Activated CD4-positive, CD25-positive, alpha-beta regulatory T cell treated with anti-CD3 and anti-CD28 coated beads, Interleukin-2, amount 50 U/mL, for 72 hours (primary cell): ENCODE measurements at places on chromosomes 3 and 15.

DNA sequence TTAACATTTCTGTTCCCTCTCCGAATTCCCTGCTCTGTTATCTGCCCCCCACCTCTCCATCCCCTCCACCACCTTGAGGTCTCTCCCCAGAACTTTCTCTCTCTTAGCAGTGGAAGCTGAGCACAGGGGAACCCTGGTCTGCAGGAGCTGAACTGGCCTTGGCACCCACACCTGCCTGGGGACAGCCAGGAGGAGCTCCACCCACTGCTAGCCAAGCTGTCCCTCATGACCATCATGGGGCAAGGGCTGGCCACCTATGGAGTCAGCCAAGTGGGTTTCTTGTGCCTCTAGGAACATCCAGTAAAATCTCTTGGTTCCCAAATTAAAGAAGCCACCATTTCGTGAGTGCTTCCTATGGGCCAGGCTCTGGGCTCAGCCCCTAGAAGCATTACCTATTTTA, 276.4 kb upstream of the TLE3 start:
- DNase-seq, result no peak

GRCh38 chr3:114168150-114168549, 10.7 kb downstream of the DRD3 start:
- no peak for DNase-seq

DNA sequence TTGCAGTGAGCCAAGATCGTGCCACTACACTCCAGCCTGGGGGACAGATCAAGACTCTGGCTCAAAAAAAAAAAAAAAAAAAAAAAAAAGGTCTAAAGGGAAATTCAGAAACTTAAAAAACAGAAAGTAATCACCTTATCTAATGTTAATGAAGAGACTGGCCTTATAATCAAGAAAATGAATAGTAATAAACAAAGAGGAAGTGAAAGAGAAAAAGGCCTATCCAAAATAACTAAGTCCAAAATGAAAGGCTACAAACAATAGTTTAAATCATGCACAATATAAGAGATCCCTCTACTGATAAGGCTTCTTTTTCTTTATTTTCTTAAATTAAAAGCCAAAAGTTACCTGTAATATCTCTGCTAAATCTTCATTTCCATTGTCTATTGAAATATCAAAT, 37.1 kb upstream of the HDC start:
- no peak for DNase-seq

DNA sequence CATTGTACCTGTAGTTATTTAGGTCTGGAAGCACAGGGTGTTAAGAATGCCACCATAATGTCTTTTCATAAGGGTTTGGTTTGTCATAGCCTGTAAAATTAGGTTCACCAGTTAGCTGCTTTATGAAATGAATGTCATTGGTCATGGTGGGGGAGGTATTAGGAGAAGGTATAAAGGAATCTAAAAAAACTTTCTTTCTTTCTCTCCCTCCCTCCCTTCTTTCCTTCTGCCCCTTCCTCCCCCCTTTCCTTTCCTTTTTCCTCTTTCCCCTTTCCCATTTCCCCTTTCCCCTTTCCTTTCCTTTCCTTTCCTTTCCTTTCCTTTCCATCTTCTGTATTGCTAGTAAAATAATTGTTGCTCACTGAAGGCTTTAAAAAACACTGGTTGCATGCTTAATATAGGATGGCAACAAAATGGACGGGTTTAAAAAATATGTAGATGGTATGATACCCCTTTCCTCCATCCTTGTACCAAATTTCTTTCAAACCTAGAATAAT, 9.6 kb downstream of the ATP2C1 start:
- DNase-seq, result no peak

GRCh38 chr3:64426551-64426950, 201.3 kb upstream of the PRICKLE2 start:
- no peak for DNase-seq

GRCh38 chr15:99732751-99733267, 428 bp downstream of the LYSMD4 start:
- DNase-seq, result peak; percentile 44

- DNase-seq, result no peak
Observed at GRCh38 chr3:38354588-38355330, 8.2 kb downstream of the XYLB start.

- DNase-seq, result no peak
Observed at GRCh38 chr15:84098604-84099003, 137.0 kb upstream of the GOLGA6L4 start.

DNA sequence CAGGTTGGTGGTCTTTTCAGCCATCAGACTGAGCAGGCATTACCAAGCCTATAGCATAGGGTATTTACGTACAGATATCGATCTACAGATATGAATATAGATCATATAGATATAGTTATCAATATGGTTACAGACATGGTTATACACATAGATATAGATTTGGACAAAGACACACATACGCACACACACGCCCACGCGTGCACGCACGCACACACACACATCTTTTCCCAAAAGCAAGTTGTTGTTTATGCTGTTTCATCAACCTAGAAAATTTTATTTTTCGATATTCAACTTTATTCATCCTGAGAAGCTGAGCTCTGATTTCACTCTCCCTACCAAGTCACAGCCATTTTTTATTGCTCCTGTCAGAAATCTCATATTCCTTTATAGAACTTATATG, 309.1 kb downstream of the NLGN1 start:
- no peak for DNase-seq

- DNase-seq, result no peak
Observed at GRCh38 chr15:25987638-25988037, 124.5 kb upstream of the ATP10A start.

DNA sequence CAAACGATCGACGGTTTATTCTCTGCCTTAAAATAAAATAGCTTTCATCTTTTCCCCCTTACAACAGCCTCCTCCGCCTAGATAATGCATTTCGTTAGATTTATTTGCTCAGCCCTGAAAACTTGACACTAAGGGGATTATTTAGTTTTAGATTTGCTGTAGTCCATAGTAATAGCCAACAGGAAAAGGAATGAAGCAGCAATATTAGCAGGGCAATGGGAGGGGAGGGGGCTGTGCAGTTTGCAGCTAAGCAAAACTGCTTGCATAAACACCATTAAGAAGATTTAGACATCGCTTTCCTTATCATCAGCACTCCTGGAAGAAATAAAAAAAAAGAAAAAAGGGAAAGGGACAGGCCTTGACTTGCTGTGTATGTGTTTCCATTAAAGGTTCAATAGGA, 286.5 kb upstream of the SOX14 start:
- DNase-seq, result no peak

DNA sequence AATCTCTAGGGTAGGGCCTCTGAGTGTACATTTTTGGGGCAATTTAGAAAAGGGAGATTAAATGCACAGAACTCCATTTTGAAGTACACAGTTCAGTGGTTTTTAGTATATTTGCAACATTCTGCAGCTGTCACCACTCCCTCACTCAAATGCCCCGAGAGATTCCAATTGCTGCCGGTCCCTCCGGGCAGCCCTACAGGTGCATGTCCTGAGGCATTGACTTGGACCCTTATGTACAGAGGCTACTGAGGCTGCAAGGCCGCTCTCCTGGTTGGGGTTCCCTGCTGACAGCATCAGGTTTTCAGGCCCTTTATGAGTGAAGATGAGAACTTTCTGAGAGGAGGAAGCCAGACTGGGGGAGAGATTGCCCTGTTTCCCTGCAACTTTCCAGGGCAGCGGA, 39.6 kb downstream of the SMAD6 start:
- no peak for DNase-seq

DNA sequence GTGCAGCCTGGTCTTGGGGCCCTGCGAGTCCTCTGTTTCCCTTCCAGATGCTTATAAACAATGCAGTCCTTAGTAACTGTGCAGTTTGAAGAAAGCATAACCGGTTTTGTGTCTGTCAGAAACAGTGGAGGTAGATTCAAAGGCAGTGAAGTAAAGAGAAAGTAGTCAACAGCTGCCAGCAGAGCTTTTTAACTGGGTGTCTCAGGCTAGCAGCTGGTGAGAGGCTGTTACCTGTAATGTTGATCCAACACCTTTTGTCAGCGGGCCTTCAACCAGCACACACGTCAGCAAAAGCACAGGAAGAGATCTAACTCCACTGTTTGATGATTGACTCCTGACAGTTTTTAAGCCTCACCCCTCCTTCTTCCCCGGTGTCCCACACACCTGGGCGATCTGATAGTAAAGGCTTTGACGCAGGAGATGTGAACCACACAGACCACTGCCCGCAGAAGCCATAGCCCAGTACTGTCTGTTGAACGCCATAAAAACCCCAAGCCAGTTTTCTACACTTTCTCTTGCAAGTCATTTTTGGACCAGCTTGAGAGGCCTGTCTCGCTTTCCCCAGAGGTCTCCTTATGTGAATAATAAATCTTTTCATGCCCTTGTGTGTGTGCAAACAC, 178.0 kb downstream of the FMN1 start:
- DNase-seq, result no peak

DNA sequence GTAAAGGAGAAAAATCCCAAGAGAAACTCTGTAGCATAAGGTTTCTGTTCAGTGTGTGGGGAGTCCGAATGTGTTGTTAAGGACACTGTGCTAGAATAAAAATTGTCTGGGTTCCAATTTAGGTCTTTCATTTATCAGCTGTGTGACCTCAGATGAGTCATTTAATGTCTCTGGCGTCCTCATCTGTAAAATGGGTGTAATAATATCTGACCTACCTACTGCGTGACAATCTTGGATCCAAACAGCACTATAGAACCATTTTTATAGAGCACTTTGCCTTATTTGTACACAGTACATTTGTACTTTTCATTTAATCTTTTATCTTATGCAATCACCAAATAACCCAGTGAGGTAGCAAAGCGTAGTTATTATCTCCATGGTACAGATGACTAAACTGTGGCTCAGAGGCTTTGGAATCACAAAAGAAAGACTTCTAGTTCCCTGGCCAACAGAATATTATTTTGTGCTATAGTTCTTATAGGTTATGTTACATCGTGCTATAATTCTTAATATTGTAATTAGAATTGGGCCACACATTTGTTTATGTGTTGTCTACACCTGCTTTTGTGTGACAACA, 46.6 kb upstream of the TNIK start:
- no peak for DNase-seq

DNA sequence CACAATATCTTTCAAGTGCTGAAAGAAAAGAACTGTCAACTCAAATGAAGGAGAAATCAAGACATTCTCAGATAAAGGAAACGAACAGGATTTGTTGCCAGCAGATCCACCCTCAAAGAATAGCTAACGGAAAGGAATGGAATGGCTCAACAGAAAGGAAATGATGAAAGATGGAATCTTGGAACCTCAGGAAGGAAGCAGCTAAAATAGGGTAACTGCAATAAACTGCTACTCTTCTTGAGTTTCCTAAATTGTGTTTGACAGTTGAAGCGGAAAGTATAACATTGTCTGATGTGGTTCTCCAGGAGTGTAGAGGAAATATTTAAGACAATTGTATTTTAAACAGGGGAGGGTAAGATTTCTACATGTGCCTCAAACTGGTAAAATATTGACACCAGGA, 22.0 kb downstream of the PRR23E start:
- no peak for DNase-seq

- no peak for DNase-seq
Observed at GRCh38 chr15:86060674-86061073, 19.0 kb upstream of the AGBL1 start.

DNA sequence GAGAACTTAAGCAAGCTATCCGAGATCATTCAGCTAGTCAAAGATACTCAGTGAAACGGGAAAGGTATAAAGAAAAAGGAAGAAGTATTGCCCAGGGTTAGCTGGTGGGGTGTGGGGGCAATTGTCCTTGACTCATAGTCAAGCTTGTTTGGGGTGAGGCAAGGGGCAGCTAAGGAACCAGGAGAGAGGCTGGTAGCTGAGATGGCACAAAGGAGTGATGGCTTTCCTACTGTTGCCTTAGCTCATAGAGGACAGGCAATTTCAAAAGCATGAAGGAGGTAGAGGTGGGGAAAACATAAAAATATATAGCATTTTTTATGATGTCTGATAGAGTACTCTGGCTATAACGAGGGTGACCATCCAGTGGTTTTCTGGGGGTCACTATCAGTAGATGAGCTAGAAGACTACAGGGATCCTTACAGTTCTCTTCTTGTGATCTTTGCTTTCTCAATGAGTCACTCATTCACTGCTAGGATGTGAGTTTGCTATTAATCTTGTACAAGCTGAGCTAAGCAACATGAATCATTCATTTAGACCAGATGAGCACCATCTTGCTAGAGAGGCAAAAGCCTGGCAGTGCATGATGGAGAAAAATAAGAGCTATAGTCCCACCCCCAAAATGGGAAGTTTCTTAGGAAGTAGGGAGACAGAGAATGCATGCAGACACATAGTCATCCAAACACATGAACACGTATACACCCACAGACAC, 207.1 kb upstream of the PFN2 start:
- DNase-seq, result no peak

DNA sequence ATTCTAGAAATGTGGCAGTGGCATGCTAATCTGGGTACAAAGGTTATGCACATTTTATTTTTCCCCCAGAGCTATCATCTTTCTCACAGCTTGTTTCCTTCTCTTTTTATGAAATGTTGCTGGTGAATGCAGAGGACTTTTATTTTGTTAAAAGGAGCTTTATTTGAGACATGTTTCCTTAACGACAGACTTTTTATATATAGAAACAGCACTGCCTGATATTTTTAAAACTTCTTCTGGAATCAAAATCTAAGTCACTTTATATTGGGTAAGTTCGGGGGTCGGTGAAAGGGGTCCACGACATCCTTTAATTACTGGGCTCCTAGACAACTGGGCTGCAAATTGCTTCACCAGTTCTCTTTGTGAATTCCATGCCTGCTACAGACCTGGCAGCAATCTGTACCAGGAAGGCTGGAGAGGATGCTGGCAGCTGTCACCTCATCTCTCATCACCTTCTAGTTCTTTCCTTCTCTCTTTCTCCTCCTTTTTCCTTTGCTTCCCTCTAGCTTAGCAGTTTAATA, 464.7 kb downstream of the PDCD6IP start:
- no peak for DNase-seq

DNA sequence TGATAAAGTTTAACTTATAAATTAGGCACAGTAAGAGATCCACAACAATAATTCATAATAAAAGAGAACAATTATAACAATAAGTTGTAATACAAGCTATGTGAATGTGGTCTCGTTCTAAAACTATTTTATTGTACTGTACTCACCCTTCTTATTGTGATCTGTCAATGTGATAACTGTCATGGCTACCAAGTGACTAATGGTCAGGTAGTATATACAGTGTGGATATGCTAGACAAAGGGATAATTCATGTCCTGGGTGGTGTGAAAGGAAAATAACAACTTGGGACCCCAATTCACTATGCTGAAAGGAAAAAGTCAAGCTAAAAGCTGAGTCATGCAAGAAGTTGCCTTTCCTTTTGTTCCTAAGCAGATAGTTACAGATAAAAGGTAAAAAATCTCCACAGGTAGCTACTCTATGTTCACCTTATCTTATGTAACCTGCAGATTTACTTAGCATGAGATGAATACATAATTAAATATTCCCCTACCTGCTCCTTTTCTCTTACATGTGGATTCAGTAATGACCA, 10.7 kb upstream of the CYP8B1 start:
- DNase-seq, result no peak

GRCh38 chr3:139935866-139936817, 1.2 kb downstream of the CLSTN2 start:
- DNase-seq, result no peak

GRCh38 chr3:147418371-147418781, 9.2 kb downstream of the ZIC1 start:
- no peak for DNase-seq

- no peak for DNase-seq
Observed at GRCh38 chr3:152319256-152319655, 50.5 kb downstream of the MBNL1 start.
